ENCODE measurements at places on chromosomes 2 and 18.

- no peak for DNase-seq
Observed at GRCh38 chr2:179467960-179468359, 203.3 kb upstream of the SESTD1 start.

GRCh38 chr18:12049978-12050811 lies 43.4 kb upstream of the ANKRD62 start:
- no peak for DNase-seq

GRCh38 chr2:232479341-232480200 lies 8.1 kb downstream of the ECEL1 start:
- no peak for DNase-seq

DNA sequence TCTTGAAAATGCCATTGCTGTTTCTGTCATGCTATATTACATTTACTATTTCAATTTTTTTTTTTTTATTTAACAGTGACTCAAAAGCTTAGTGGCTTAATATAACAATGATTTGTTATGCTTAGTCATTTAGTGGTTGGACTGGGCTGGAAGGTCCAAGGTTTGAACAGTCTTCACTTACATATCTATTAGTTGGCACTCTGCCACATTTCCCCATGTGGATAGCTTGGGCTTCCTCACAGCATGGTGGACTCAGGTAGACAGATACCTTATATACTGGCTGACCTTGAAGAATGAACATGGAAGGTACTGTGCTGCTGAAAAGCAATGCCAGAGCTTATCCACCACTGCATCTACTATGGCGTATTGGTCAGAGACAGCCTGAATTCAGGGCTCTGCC lies 909.5 kb upstream of the SOX11 start:
- no peak for DNase-seq

DNA sequence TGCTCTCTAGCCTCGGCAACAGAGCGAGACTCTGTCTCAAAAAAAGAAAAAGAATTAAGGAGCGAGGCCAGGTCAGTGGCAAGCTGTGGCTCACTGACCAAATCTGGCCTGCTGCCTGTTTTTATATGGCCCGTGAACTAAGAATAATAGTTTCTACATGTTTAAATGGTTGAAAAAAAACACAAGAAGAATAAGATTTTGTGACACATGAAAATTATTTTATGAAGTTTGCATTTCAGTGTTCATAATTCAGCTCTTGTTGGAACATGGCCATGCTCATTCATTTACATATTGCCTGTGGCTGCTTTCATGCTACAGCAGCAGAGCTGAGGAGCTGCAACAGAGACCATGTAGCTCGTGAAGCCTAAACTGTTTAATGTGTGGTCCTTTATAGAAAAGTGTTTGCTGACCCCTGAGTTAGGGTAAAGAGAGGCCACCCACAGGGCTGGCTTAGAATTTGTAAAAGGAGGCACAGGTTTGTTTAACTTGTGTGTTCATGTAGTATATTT lies 59.5 kb downstream of the MFSD6 start:
- DNase-seq: no peak

DNA sequence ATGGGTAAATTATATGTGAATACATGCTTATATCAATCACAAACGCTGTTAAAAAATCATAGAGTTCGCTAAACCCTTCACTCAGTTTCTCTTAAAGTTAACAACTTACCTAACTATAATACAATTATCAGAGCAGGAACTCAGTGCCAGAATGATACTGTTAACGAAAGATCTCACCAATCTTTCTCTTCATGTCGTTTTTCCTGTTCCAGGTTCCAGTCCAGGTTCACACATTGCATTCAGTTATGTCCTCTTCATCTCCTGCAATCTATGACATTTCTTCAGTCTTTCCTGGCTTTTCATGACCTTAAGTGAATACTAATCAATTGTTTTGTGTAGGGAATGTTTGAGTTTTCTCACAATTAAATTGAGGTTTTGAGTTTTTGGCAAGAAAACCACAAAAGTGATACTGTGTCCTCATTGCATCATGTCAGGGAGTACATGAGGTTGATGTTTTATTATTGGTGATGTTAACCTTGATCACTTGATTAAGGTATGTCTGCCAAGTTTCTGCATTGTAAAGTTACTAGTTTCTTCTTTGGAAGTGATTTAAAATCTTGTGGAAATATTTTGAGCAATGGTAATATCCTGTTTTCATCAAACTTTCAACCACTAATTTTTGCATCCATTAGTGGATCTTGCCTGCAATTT lies 131.9 kb downstream of the ESCO1 start:
- DNase-seq: no peak

DNA sequence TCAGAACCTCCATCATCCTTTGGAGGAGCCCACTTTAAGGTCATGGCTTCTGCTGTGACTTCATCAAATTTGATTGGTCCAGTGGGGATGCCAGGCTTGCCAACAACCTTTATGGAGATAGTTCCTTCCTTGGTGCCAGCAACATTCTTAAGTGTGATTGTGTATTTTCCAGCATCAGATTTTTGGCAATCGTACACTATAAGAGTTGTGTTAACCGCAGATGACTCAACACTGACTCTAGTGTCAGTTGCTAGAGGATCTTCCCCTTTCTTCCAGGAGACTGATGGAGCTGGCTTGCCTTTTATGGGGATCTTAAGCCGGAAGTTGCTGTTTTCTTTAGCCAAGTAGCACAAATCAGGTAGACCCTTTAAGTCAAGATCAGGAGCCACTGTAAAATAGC lies 98.7 kb downstream of the PLEKHA3 start:
- DNase-seq: no peak

- no peak for DNase-seq
Observed at GRCh38 chr2:122390406-122390805, 635.0 kb downstream of the TSN start.

DNA sequence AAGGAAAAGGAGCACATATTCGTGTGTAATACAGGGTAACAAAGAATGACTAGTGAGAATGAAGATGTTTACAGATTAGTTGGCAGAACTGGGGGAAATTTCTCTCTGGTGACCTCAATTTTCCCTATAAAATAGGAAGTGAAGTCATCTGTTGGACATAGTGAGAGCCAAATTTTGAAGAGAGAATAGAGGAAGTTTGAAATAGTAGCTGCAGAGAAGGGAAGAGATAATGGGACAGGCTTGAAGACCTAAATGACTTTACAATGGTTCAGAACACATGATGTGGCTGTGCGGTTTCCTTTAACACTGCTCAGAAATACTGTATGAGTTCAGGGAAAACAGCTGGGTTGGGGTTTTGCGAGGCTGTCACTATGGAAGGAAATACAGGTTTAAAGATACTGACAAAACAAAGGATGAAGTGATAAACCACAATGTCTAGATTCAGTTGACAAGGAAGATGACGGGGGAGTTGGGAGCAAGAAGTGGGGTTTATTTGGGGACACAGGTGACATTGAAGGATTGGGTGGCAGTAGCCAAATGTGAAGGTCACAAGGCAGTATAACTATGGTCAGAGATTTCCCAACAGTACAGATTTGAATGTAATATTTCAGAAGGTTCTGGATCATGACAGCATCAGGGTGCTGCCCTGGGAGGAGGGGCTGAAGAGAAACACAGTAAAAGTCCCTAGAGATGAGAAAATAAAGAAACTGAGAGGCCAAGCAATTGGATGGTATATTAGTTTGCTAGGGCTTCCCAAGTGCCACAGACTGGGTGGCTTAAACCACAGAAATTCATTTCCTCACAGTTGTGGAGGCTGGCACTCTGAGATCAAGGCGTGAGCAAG lies 82.6 kb upstream of the TANK start:
- peak; percentile 34 for DNase-seq

- DNase-seq: no peak
Observed at GRCh38 chr18:6750411-6750810, 20.9 kb downstream of the ARHGAP28 start.

- no peak for DNase-seq
Observed at GRCh38 chr18:13425357-13426091, 207.0 kb downstream of the LDLRAD4 start.

GRCh38 chr18:35029103-35029502 lies 12.1 kb upstream of the MAPRE2 start:
- no peak for DNase-seq

- DNase-seq: no peak
Observed at GRCh38 chr2:129847043-129847442, 132.4 kb upstream of the RAB6C start.

DNA sequence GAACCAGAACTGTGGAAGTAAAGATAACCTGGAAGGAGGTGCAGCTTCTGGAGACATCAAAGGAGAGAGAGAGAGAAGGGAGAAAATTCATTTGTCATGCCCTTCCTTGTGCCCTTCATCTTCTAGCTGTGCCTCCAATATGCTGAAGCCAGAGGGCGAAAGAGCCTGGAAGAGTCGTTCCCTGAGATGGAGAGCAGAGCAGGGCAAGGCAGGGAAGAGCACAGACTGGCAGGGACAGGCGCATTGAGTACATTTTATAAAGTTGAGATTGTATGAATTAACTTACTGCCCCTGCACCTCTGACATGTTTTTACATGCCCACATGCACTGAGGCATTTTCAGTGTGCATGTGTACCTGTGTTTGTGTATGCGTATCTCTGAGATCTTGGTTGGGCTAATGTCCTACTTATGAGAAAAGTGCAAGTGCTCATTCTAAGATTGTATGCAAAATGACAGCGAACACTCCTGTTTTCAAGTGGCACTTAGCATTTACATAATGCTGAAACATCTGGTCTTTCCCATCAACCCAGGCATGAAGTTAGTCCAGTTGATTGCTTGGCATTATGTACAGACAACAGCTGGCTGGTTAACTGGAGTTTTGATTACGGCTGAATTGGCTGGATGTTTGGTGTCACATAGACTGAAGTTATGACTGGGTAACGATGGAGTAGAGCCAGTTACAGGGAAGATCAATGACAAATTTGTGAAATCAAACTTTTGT lies 23.7 kb upstream of the MMADHC start:
- DNase-seq: no peak

GRCh38 chr2:240869956-240870875 lies 1.6 kb downstream of the AGXT start:
- DNase-seq: no peak

DNA sequence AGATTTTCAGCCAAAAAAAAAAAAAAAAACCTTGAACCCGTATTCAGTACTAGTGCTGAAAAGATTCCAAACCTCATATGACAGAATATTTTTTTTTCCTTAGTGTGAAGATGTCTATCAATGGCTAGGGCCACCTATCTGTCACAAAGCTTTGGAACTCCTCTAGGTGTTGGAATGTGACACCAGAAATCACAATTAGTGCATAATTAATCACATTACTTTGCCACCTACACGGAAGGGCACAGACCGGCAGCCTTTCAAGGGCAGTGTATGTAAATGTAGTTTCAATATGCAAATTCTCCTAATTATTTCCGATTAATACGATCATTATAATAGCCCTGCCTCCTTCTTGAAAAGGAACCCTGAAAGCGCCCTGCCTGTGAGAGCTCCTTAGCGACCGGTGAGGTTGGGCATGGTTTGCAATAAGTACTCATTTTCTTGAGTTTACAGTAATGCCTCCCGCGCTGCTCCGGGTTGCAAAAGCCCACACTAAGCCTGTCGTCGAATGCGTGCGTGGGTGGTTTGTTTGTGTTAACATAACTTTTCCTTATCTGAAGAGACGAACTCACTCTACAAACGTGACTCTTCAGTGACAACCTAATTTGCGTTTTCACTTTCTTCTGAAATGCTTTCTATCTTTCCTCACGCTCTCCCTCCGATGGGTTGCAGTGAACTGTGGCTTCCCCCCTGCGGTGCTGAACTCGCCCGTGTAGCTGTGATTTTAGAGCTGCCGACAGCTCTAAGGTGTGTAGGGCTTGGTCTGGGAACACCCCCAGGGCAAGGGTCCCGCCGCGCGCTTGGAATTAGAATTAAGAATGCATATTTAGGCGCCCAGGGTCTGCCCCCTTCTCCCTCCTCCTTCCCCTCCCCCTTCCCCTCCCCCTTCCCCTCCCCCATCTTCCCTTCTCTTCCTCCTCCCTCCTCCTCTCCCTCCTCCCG lies 765 bp upstream of the ID2 start:
- DNase-seq: peak; percentile 67

DNA sequence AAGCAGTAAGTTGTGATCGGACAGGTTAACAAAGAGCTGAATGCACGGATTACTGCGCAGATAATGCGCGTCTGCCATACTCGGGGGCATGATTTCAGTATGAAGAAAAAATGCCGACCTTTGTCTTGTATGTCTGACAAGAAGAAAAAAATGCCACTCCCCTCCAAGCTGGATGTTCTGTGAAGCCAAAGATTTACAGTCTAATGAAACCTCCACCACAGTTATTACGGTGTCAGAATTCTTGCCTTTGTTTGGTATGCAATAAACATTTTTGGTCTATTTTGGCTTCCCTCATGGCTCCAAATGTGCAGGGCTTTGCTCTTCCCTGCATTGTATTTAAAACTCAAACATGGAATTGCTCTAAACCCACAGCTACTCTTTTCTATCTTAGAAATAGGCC lies 72.2 kb upstream of the THUMPD2 start:
- DNase-seq: no peak

GRCh38 chr2:75614162-75614651 lies 32.4 kb upstream of the MRPL19 start:
- no peak for DNase-seq

DNA sequence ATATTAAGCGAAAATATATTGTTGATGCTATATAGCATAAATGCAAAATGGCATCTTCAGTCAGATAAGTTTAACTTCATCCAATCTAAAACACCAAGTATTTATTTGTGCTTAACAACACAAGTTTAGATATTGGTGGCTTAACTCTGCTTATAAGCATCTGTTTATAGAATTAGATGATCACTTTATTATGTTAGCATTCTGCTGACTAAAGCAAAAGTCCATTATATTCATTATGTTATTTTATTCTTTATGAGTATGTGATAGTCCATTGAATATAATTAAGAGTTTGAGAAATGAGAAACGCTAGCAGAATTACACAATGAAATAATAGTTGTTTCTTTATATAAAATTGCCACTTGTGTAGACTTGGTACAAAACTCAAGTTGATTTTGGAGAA lies 401.2 kb upstream of the CDH7 start:
- no peak for DNase-seq

DNA sequence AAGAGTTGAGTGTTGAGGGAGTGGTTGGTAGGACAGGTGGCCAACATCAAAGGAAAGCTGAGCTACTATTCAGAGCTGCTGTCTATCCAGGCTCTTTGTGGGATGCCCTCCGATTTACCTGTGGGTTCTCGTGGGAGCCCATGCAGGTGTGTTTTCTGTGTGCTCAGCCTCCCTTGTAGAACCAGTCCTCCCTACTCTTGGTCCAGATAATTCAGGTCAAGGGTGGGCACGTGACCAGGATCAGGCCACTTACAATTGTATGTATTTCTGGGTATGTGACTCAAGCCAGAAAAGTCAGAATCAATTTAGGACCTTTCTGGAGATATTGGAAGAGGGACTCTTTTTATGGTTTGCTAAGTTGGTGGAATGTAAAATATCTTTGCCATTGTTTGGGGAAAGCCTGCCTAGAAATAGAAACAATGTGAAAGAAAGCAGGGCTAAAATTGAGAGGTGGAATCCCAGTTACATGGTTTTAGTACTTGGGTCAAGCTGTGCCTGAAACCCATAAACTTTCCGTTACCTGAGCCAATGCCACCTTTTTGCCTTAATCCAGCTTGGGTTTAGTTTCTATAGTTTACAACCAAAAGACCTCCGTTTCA lies 93.2 kb downstream of the PDCL3 start:
- no peak for DNase-seq

DNA sequence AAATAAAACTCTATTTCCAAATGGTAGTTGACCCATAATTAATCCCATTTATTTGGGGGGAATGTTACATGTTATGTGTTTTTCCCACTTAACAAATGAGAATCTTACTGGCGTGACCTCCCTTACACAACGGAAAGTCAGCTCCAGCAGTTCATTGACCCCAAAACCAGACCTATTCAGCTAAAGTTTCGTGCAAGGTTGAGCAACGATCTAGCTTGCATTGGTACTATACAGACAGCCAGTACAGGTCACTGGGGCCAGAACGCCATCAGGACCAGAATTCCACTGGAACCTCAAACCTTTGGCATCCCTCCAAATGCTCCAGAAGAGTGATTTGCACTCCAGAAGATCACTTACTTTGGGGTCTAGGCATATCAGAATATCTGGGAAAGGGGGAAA lies 6.8 kb upstream of the CTAGE1 start:
- DNase-seq: no peak
